ENCODE measurements at places on chromosomes 6 and 20.
A peak's percentile ranks its signal among the peaks of the same experiment; 100 is the strongest.

GRCh38 chr20:30486103-30486478 lies 771.4 kb upstream of the DEFB115 start:
- no peak for DNase-seq

- no peak for DNase-seq
Observed at GRCh38 chr6:169965657-169966311, 214.4 kb downstream of the ERMARD start.

DNA sequence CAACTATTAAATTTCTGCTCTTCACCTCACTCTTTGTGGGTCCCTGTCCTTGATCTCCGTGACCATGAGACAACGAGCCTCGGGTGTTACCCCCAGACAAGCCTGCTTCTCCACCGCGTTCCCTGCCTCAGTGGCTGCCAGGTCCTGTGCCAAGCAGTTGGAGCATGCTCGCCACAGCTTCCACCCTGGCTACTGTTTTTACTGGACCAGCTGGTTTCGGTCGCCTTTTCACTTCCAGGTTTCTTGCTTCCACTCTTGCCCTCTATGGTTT lies 5.6 kb downstream of the TP53RK start:
- no peak for DNase-seq

GRCh38 chr6:25417046-25417605 lies 138.0 kb downstream of the CARMIL1 start:
- no peak for DNase-seq

- DNase-seq = no peak
Observed at GRCh38 chr20:49759266-49759950, 45.7 kb upstream of the B4GALT5 start.

DNA sequence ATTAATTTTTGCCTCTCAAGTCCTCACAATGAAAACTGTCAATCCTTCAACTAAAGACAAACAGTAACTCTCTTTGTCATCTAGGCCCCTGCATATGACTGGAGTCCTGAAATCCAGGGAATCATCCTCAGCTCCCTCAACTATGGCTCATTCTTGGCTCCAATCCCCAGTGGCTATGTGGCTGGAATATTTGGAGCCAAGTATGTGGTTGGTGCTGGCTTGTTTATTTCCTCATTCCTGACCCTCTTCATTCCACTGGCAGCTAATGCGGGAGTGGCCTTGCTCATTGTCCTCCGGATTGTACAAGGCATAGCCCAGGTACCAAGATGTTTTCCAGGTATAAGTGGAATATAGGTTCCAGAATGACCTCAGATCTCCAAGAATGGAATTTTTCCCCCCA lies 15.4 kb downstream of the SLC17A4 start:
- DNase-seq = no peak

DNA sequence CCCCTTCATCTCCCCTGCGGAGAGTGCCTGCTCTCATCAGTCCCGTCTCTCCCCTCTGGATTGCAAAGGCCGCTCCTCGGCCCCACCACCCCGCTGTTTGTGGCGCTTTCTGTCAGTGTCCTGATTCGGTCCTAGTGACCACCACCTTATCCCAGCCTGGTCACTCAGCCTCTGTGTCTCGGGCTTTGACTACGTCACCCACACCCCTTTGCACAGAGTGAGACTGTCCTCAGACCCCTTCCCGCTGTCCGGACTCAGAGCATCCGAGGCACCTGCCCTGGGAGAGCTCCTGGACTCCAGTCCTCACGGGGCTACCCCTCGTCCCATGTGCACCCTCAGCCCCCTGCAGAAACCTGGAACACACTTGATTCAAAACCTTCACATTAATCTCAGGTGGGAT lies 380.2 kb downstream of the TAF4 start:
- no peak for DNase-seq

DNA sequence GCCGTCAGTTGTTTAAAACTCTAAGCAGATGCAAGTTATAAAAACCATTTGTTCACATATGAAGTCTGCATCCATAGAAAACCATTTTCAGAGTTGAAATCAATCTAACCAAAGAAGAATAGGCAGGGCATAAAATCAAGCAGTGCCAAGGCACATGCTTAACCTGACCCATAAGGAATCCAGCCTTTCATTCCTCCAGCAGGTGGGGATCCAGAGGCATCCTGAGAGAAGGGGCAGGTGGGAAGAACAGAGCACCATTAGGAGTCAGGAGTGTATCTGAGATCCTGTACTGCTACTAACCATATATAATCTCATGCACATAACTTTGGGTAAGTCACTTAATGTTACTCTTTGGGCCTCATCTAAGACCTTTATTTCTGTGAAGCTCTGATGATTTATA lies 29.4 kb upstream of the FOXO3 start:
- DNase-seq = no peak

- no peak for DNase-seq
Observed at GRCh38 chr6:110363748-110364147, 5.6 kb upstream of the METTL24 start.

GRCh38 chr20:13995086-13995665 lies at the start of gene MACROD2:
MACROD2 (plus strand) TSS chr20:13995516.
- DNase-seq = peak; percentile 16

DNA sequence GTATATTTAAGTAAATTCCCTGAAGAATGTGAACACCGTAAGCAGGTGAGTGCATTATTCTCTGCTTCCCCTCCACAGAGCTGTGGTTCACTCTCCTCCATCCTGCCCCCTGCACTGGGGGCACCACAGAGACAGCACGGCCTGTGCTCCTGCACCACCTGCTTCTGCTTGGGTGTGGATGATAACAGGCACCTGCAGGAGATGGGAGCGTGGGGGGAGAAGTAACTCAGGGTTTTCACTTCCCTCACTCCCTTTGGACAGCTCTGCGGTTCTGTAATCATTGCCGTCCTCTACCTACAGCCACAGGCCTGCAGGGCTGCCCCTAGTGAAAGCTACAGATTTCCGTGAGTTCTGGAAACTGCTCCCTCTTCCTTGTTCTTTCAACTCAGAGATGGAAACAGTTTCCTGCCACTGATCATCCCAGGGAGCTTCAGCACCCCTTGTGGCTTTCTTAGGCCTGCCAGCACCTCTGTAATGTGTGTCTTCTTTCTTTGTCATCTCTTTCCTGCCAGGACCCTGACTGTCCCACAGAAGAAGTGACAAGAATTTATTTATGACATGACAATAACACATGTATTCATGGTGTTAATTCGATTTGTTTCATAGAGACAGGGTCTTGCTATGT lies 21.3 kb upstream of the MICB start:
- no peak for DNase-seq

- peak; percentile 23 for DNase-seq
Observed at GRCh38 chr6:104784884-104785283, 74.8 kb downstream of the HACE1 start.

DNA sequence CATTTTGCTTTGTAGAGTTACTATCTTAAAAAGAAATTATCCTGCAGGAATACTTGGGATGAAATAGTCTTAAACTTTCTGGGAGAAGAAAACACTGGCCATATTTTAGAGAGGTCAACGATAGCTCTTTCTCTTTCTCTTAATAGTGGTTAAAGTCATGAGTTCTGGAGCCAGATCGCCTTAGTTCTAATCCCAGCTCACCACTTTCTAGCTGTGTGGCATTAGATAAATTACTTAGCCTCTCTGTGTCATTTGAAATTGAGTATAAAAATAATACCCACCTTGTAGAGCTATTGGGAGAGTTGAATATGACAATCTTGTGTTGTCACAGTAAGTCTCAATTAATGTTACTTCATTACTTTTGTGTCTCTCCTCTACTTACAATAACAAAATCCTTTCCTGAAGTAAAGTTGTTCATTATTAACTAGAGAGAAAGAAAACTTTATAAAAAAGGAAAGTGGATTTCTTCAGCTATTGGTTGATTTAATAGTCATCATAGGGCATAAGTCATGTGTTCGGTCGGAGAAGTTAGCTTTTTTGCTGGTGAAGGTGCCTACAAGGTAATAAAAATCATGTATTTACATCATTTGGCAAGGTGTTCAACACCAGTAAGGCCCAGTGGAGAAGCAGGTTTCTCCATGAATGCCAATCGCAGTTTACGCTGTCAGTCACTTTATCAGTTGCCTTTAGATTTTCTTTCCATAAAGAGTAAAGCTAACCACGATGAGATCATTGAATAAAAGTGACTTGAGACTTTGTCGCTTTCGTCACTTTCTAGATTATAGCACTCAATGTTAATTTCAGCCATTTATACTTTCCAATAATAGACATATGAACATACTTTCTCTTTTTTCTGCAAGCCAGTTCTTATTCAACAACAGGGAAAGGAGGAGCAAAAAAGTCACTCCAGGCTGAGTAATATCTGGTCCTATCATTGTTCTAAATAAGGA lies 2.0 kb downstream of the NEDD9 start:
- DNase-seq = no peak

- no peak for DNase-seq
Observed at GRCh38 chr6:34115915-34116314, 30.0 kb downstream of the GRM4 start.

- peak; percentile 14 for DNase-seq
Observed at GRCh38 chr6:12911427-12911826, 194.9 kb downstream of the PHACTR1 start.

DNA sequence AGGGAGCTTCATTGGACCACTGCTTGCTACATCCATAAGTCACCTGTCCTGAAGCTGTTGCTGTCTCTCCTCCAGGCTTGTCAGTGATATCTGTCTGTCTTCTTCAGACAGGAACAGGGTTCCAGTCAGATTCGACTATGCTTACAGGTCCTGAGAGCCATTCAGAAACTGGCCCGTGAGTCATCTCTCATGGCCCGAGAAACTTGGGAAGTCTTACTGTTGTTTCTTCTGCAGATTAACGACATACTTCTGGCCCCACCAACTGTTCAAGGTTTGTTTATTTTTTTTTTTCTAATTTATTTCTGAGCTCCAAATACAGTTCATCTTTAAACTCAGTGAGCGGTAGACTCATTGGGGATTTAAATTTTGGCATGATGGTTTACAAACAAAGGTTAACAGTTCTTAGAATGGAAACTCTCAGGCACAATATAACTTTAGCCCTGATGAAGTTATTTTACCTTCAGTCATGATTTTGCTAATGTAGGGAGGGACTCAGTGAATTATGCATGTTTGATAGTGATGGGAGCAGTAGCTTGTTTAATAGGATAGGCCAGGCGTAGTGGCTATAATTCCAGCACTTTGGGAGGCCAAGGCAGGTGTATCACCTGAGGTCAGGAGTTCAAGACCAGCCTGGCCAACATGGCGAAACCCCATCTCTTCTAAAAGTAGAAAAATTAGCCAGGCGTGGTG lies 24.7 kb downstream of the RALGAPB start:
- DNase-seq = no peak

GRCh38 chr6:170107606-170108222 lies 183.2 kb downstream of the DLL1 start:
- DNase-seq = no peak

DNA sequence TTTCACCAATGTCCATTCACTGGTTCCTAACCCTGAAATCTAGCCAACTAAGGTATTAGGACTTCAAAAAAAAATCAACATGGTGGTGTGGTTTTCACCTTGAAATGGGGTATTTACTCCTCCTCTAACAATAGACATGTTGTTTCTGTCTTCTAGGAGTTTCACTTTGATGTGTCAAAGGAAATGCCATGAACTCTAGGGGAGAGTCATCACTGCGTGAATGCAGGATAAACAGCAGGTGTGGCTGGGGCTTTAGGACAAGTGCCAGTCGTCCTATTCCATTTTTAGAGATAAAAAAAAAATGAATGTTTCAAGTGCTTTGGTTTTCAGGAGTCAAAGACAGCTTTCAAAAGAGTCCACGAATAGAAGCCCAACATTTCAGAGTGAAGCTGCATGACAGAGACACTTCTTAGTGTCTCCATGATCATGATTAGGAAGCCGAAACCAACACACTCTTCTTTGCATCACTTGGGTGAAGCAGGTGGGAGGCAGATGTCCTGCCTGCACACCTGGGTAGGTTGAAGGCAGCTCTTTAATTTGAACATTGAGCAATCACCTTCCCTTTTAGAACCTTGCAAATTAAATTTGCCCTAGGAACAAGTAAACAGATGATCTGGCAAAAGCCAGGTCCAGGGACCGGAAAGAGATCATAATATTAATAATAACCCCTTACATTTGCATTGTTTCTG lies 328.5 kb upstream of the PRDM1 start:
- no peak for DNase-seq

DNA sequence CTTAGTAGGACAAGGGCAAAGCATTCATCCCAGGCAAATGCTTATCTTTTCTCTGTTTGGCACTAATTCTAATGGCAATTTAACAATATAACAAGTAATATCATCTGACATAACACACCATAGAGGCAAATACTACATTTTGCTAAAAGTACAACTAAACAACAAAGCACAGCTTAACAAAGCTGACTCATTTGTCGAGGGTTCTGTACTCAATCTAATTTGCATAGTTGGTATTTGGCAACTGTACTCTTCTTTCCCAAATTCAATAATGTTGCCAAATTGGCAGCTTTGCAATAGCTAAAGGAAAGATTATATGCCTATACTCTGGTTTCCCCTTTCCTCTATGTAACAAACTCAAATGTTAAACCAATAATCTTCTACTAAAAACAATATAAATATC lies 461.0 kb downstream of the PKHD1 start:
- no peak for DNase-seq

GRCh38 chr20:36435592-36436541 lies 105.5 kb upstream of the MYL9 start:
- no peak for DNase-seq

GRCh38 chr20:6282642-6283041 lies 159.8 kb upstream of the FERMT1 start:
- no peak for DNase-seq

GRCh38 chr6:106502559-106502958 lies 126.7 kb downstream of the RTN4IP1 start:
- no peak for DNase-seq

DNA sequence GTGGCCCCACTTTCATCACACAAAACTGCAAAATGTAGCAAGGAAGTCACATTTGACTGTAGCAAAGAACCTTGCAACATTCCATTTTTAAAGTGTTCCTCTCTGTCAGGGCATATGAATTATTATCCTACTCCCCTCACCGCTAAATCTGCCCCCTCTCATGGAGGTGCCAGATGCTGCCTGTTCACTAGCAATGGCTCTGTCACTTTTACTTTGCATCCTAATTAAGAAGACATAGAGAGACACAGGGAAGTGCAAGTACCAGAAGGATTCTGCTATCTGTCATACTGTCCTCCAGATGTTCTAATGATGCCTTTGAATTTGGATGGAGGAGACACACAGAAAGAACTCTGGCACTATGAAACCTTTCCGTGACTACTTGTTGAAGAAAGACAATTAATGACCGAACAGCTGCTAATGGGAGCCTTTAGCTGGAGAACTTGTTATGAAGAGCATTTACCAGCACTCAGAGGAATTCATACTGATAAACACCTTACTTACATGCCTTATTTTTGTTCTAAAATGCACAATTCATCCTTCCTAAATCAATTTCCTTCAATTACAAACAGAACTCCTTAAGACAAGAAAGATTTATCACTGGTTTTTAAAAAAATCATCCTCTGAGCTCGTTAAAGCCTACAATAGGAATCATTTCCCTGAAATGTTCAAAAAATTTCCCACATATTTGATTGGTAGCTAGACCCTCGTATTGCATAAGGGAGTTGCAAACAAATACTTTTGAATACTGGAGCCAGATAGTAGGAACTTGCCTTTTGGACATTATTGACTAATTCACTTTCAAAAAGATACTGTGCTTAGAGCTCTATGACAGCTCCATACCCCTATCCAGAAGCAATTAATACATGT lies 292.6 kb downstream of the UBE3D start:
- no peak for DNase-seq

All from AG09309 (cell line).